Activated effector memory CD4-positive, alpha-beta T cell treated with Interleukin-2 at 50 U/mL for 16 hours (primary cell): ENCODE measurements at places on chromosomes 16 and 17.

DNA sequence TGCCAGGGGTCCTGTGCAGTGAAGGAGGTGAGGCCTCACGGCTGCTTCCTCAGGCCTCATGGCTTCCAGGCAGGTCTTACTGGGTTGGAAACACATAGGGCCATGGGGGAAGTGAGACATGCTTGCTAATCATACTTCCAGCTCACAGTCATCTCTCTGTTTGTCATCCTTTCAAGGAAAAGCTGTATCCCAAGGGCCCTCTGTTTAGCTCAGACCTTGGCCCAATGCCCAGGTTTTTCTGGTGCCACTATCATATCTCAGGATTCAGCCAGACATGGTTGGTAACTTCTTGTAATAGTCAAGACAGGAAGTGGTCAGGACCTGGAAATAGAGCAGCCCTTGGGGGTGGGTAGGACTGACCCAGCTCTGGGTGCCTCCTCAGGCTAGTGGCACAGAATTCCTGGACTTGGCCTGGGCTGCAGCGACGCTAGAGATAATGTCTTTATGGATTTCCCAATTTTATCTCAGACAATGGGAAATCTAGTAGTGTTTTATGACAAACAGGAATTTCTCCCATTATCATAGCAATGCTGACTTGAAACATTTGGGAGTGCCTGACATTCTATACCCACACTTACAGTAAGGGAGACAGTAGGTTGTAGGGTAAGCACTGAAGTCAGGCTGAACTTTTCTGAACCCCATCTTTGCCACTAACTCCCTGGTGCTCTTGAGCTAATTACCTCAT lies 13.5 kb upstream of the ITGB3 start:
- DNase-seq = no peak

DNA sequence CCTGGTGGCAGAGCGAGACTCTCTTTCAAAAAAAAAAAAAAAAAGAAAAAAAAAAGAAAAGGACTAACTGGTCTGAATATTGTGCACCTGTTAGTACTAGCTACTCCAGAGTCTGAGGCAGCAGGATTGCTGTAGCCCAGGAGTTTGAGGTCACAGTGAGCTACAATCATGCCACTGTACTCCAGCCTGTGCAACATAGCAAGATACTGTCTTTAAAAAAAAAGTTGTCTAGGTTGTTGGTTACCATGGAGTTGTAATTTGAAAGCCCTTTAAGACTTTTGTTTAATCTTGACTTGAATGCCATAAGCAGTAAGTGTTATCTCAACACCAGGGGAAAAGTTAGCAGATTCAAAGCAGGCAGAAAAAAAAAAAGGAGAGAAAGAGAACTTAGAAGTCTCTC lies 10.9 kb upstream of the C16orf54 start:
- DNase-seq = no peak

GRCh38 chr17:46883871-46884520 lies 32.6 kb downstream of the WNT9B start:
- no peak for DNase-seq

DNA sequence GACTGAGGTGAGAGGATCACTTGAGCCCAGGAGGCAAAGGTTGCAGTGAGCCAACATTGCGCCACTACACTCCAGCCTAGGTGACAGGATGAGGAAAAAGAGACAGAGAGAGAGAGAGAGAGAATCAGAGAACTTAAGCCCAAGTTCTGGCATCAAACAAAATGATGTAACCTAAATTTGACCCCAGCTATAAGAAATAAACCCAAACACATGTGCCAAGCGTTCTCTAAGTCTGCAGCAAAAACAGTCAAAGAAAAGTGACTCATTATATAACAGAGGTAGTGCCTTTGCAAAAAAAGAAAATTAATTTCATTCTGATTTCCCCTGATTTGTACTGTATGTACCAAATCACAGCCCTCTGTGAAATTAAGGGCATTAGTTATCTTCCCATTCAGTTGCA lies 89.5 kb downstream of the CDH11 start:
- DNase-seq = no peak

GRCh38 chr16:30378236-30379157 lies 3.9 kb downstream of the SEPTIN1 start:
- peak; percentile 100 for DNase-seq

GRCh38 chr16:87161822-87162676 lies 155.1 kb downstream of the C16orf95 start:
- no peak for DNase-seq

- no peak for DNase-seq
Observed at GRCh38 chr17:43877451-43878155, 29.7 kb downstream of the MPP2 start.

DNA sequence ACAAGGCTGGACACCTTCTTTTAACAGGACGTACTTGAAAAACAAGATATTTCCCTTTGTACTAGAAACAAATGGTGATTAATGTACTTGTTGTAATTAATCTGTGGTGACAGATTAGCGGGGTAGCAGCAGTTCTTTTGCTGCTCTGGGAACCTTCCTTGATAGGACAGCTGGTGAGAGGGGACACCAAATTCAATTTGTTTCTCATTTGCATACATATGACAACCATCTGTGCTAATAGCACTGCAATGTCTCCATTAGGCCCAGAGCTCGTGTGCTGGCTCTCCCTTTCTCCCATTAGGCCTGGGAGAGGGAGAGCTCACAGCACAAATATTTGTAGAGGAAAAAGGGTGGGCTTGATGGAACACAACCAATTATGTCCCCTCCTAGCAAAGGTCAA lies 221.0 kb upstream of the HS3ST3A1 start:
- DNase-seq = no peak

DNA sequence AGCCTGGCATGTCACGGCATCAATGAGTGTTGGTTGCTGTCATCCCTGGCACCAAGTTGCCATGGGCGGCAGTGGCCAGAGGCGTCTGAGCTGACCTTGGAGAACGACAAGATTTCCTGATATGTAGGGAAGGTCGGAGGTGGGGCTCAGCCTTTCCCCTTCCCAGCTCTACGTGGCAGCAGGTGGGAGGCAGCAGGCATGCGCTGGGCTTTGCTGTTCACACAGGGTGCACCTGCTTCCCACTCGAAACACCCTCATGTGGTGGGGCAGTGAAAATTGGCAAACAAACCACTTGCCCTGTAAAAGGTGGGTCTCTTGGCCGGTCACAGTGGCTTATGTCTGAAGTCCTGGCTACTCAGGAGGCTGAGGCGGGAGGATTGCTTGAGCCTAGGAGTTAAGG lies 12.3 kb upstream of the TFAP4 start:
- no peak for DNase-seq

GRCh38 chr16:50151756-50152155 lies 1.4 kb upstream of the TENT4B start:
- DNase-seq = no peak

DNA sequence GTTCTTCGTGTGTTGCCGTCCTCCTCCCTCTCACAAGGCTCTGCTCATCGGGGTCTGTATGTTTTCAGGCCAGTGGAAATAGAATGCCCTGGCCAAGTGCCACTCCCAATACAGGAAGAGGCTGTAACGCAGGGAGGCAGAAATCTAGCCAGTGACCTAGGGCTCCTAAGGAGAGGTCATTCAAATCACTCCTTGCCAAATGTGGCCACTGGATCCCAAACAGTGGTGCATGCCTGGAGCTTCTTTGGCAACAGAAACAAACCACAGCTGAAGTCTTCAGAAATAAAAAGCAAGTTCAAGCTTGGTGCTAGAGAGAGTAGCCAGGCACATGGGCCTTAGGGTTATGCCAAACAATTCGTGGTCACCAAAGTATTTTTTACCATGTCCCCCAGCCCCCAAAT lies 66.1 kb downstream of the SMG6 start:
- no peak for DNase-seq

DNA sequence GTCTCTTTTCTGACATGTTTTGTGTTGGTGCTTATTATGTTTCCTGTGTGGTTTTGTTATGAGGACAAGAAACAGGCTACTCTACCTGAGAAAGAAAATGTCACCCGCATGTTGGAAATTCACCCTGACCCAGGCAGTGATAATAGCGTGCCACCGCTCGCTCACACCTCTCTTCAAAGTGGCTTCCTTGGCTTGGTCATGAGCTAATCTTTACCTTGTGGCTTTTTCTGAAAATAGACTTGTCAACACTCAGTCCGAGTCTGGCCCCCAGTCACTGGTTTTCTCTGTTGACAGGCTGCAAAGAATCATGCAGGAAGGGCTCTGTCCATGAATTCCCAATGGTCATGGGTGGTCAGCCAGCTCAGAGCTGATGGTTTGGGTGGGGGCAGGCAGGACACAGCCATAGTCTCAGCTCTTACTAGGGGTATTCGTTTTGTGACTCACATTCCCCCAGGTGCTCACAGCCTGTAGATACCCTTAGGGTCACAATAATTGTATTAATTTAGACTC lies 121.3 kb upstream of the CACNG5 start:
- peak; percentile 12 for DNase-seq

- DNase-seq = no peak
Observed at GRCh38 chr17:46191322-46192188, 1.7 kb downstream of the KANSL1 start.

DNA sequence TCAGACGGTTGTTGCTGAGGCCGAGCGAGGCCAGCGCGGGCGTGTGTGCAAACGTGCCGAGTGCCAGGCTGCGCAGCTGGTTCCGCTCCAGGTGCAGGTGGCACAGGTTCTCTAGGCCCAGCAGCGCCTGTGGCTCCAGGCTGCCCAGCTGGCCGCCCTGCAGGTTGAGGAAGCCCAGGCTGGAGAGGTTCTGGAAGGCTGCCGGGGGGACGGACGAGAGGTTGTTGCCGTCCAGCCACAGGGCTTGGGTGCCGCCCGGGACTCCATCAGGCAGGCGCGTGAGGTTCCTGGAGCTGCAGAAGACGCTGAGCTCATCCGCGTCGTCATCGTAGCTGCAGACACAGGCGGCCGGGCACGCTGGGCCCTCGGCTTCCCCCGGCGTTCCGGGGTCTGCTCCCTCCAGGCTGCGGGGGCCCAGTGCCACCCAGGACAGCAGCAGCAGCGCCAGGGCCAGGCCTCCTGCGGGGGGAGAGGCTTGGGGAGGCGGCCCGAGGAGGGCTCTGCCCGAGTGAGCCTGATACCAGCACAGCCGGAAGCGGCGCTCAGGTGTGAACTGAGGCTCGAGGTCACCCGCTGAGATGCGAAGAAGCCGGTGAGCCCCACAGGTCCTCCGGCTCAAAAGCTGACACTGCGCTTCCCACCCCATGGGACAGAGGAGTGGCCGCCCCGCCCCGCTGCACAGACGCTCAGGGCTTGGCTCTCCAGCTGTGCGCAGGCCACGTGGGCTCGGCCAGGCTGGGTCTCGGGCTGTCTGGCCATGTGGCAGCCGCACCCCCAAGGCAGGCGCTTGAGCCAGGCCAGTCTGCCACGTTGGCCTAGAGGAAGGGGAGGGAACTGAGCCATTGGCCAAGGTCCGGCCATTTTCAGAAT lies 1.3 kb downstream of the IGFALS start:
- no peak for DNase-seq

DNA sequence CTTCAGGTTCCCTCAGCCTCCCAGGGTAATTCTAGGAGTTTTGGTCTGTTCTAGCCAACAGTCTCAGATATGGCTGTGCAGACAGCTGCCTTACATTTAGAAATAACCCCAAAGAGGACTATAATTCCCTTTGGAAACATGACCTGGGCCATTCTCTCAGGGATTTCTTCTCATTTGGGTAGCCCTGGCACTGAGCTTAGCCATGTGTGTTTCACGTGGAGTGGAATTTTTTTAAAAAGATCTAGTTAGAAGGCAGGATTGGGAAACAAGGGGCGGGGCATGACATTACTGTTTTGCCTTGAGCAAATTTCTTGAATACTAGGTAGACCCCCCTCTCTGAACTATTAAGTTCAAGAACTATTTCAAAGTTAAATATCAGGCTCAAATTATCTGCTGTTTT lies 29.6 kb upstream of the MRC2 start:
- DNase-seq = no peak

- DNase-seq = no peak
Observed at GRCh38 chr17:40936437-40936971, 942 bp downstream of the KRT23 start.

- no peak for DNase-seq
Observed at GRCh38 chr17:80103449-80104085, 2.2 kb downstream of the GAA start.

DNA sequence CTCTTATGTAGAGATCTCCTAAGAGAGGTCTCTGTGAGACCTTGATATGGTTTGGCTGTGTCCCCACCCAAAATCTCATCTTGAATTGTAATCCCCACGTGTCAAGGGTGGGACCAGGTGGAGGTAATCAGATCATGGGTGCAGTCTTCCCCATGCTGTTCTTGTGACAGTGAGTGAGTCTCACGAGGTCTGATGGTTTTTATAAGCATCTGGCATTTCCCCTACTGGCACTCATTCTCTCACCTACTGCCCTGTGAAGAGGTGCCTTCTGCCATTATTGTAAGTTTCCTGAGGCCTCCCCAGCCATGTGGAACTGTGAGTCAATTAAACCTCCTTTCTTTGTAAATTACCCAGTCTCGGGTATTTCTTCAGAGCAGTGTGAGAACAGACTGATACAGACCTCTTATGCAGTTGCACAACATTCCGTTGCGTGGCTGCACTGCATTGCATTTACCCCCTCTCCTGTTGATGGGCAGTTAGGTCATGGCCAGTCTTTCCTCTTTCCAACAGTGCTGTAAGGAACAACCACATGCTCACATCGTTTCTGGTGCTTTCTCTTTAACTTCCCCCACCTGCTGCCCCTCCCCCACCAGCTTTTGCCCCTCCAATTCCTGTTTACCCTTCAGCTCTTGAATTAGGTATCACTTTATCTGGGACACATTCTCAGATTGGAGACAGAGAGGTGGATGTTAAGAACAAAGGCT lies 43.6 kb upstream of the MED9 start:
- DNase-seq = no peak

- DNase-seq = no peak
Observed at GRCh38 chr17:12680407-12680897, 14.8 kb downstream of the MYOCD start.

DNA sequence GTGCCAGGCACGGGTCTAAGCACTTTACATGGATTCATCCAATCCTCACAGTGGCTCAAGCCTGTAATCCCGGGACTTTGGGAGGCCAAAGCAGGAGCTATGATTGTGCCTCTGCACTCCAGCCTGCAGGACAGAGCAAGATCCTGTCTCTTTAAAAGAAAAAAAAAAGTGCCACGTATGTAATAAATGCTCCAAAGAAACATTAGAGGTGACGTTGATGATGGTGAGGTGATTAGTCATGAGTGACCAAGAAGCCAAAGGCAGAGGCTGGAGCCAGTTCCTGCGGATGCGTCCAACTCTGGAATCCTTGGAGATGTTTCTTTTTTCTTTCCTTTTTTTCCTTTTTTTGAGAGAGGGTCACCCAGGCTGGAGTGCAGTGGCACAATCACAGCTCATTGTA lies 59.4 kb upstream of the SIAH1 start:
- DNase-seq = no peak

DNA sequence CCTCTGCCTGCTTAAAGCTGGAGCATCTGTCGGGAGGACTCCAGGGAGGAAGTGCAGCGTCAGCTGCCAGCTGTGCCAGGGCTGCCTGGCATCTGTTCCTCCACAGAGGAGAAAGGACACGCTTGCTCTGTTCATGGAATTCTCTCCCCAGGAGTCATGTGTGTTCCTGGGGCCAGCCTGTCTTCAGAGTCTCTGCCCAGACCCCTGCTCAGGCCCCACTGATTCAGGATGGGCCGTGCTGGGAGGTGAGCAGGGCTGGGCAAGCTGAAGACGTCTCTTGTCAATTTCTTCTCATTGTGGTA lies 24.2 kb downstream of the CRISPLD2 start:
- no peak for DNase-seq

- no peak for DNase-seq
Observed at GRCh38 chr17:45792437-45792836, 8.3 kb downstream of the CRHR1 start.
